ENCODE measurements at places on chromosomes 13 and 19.

GRCh38 chr13:33244210-33244906 is 41.2 kb downstream of the STARD13 start:
- no peak for DNase-seq

GRCh38 chr13:97339988-97340749 is 93.8 kb upstream of the RAP2A start:
- no peak for DNase-seq

DNA sequence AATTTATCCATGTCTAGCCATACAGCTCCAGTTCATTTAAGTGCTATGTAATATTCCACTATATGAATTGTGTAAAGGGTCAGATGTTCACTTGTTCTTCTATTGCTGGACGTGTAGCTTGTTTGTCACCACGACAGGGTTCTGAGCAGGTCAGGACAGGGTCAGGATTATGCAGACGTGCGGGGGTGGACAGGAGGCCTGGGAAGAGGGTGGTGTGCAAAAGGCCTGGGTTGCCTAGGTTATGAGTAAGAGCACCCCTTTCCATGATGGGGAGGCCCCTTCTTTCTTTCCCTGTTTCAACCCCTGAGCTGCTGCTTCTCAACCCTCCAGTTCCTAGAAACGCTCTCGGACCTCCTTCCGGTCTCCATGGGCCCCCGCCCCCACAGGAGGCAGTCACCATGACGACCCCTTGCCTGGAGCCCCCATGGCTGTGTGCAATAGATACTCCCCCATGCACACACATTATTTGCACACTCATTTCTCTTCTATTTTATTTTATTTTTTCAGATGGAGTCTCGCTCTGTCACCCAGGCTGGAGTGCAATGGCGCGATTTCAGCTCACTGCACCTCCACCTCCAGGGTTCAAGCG is 2.0 kb downstream of the EXOC3L2 start:
- DNase-seq = no peak

- no peak for DNase-seq
Measured at GRCh38 chr13:90995614-90996013, 351.9 kb upstream of the MIR17HG start.

GRCh38 chr13:97921176-97921816 is 32.2 kb upstream of the IPO5 start:
- DNase-seq = no peak

GRCh38 chr13:50366488-50367174 is 351.4 kb downstream of the KCNRG start:
- DNase-seq = no peak

DNA sequence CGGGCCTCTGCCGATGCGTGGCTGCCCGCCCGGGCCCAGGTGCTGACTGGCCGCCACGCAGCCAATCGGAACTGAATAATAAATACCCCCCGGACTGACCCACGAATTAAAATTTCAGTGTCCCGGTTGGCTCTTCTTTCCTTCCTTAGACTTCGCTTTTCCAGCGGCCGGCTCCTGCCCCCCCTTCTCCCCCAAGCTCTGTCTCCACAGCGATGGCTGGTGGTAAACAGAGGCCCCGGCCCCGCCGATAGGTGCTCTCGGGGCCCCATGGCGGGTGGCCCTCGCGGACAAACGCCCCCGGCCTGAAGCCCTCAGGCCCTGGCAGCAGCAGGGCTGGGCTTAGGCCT is 2.6 kb downstream of the ZBTB7A start:
- no peak for DNase-seq

DNA sequence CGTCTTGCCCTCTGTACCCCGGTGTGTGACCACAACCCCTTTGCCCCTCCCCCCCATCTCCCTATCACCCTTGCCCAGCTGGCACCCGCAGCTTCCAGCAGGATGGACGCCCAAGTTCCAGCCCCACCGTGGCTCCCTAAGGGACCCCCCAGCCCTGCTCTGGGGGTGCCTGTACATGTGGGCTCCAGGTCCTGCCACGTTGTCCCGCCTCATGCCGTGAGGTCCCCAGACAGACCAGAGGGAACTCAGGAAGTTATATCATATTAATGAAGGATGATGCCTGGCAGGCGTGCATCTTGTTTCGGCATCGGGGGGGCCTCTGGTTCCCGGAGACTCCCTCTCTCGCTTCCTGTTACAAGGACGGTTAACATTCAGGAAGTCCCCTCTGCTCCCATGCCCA is 1.6 kb upstream of the PTGIR start:
- no peak for DNase-seq

- no peak for DNase-seq
Measured at GRCh38 chr19:4161415-4162077, 8.1 kb downstream of the CREB3L3 start.

GRCh38 chr19:43425567-43426392 is 11.1 kb downstream of the TEX101 start:
- DNase-seq = no peak

- DNase-seq = no peak
Measured at GRCh38 chr13:42073683-42074082, 25.2 kb downstream of the DGKH start.

DNA sequence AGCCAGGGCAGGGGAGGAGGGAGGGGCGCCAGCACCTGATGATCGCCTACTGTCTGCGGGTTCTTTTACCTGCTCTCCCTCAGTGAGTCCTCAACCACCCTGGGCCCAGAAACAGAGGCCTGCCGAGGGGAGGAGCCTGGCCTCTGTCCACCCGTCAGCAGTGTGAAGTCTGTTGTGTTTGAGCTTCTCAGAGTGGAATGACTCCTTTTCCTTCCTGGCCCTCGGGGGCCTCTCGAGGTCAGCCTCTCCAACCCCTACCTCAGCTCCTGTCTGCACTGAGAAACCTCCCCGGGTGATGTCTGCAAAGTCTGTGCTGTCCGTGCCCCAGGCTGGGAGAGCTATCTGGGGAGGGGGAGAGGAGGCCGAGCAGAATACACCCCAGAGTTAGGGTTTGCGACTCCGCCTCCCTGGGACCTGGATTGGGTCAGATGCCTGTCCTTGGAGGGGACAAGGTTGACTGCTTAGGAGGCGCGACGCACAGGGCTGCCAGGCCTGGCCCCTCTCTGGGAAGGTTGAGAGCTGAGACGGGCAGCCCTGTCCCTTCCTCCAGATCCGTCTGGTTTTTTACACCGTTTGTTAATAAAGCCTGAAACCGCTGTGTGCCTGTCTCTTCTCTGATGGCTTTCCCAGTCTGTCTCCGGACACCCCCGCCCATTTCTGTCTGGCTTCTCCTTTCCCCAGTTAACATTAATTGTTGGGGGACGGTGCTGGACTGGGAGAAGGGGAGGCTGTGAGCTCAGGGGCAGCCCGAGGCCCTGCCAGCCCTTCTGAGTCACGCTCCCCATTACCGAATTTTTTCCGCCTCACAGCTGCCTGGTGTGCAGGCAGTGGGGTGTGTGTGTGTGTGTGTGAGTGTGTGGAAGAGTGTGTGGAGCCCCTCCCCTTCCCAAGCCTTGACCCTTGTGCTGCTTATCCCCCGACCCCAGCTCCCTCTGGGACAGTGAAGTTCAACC is 989 bp upstream of the SSC5D start:
- DNase-seq = peak; percentile 34

DNA sequence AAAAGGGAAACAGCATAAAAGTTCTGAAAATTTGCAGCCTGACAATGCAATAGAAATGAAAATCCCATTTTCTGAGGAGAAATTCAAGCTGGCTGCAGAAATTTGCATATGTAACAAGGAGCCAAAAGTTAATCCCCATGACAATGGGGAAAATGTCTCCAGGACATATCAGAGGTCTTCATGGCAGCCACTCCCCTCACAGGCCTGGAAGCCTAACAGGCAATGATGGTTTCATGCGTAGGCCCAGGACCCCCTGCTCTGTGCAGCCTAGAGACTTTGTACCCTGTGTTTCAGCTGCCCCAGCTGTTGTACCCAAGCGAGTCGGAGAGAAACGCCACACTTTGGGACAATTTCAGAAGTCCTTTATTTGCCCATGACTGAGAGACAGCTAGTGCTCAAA is 701.3 kb upstream of the KLHL1 start:
- no peak for DNase-seq

DNA sequence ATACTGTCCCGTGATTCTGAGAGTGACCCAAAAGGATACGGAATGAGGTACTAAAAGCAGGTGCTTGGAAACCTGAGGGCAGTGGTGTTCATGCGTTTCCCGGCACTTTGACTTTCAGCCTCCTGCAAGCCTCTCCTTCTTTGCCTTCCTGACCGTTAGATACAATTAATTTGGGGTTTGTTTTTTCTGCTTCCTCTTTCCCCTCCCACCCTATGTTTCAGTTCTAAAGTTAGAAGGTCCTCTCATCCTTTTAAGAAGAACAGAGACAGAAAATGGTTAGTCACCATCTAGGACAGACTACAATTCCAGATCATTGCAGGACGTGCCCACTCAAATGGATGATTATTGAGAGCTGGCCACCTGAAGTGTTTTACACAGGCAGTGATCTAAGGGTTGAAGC is 1.8 kb upstream of the LILRB4 start:
- no peak for DNase-seq

DNA sequence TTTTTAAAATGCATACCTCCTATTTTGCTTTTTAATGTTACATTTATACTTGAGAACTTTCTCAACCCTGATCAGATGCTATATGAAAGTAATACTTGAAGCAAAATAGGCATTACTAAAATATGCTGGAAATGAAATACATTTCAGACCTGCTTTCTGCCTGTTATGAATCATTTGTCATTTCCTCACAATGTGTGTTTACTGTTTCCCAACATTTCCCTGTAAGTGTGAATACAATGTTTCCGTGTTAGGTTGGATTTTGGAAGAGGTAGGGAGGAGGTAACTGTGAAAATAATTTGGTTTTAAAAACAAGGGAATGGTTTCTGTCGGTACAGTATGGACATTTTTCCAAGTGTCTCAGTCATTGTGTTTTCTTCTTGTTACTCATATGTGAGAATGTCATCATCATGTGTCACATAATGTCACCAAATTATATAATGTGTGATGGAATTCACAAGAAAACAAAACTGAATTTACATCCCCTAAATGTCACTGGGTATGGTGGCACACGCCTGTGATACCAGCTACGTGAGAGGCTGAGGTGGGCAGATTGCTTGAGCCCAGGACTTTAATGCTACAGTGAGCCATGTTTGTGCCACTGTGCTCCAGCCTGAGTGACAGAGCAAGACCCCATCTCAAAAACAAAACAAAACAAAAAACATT is 43.0 kb downstream of the ZAR1L start:
- no peak for DNase-seq

GRCh38 chr19:5172859-5173630 is 167.6 kb downstream of the PTPRS start:
- no peak for DNase-seq

DNA sequence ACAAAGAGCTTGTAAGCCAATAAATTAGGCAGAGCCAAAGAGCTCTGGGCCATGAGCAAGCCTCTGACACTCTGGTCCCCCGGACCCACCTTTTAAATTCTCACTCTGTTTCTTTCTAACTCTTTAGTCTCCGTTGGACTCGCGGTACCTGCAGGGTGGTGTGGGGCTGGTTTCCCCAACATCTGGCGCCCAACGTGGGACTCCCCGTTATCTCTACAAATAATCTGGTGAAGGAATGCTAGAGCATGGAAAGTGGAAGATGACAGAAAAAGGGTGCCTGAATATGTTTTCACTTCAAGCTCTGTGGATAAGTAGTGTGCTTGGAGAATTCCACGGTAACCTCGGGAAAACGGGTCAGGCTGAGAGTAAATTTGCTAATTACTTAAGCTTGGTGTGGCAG is 36.5 kb upstream of the CYP2B6 start:
- DNase-seq = no peak

GRCh38 chr19:50152578-50152977 is 10.5 kb downstream of the IZUMO2 start:
- no peak for DNase-seq

DNA sequence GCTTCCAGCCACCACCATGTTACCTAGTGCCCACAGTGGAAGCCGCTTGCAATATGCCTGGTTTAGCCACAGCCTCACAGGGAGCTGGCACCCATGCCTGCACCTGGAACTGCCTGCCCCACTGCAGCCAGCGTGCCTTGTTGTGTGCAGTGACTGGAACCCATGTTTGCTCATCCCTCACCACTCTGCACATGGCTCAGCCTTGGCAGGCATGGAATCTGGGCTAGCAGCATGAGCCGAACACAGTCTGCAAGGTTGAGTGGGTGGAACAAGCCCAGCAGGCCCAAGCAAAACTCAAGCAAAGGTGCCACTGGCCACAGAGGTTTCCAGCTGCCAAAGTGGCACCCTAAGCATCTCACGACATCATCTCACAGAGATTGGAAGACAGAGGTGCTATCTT is 269.5 kb downstream of the PCDH20 start:
- no peak for DNase-seq

DNA sequence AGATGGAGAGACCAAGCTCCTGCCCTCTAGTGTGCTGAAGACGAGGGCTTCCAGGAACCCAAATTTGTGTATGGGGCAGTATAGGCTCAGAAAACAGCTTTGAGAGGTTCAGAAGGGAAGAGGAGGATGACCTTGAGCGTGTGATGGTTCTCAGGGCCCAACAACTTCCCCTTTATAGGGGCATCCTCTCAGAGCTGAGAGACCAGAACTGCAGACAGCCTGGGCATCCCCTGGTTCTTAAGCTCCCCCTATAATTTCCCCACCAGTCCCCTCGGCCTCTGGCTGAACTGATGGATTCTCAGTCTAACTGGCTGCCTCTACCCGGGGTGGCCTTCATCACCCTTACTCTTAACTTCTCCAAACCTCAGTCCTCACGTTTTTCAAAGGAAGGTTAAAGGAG is 167.5 kb downstream of the URI1 start:
- no peak for DNase-seq

GRCh38 chr19:827710-828321 is at the start of gene AZU1:
Gene AZU1 (plus strand): TSS chr19:827837. CDS start chr19:827847, 10 bp downstream.
- no peak for DNase-seq

- no peak for DNase-seq
Measured at GRCh38 chr19:15587663-15588062, 27.4 kb upstream of the CYP4F8 start.

DNA sequence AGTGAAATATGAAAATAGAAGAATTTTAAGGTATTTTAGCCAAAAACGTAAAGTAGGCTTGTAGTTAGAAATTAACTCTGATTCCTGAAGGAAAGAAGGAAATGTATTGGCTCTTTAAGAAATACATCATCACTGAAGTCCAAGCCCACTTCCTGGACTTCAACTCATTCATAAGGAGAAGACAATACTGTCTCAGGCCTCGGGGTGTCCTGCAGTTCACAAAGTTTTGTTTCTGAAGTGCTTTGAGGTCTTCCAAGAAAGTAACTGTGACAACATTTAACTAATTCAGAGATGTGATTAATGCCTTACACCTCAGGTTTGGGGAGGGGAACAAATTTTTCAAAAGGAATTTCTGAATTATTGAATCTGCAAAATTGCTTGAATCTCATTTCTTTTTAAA is 65.8 kb upstream of the STARD13 start:
- DNase-seq = no peak

GRCh38 chr13:65940720-65941119 is 1289.4 kb downstream of the PCDH9 start:
- no peak for DNase-seq

DNA sequence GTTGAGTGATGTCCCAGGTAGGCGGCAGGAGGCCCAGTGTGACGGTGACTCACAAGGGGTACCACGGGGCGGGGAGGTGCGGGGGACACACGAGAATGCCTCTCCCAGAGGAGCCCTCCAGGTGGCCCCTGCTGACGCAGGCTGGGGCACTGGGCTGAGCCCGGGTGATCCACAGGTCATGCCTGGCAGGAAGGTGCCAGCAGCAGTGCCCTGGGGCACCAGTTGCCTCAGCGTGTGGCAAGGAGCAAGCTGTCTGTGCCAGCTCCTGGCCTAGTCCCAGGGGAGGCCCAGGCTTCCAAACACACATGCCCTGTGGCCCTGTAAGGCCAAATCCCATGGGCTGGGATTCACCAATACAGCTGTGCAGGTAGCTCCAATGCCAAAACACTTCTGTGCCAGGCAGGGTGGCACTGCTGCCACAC is 28.0 kb downstream of the AKT2 start:
- DNase-seq = no peak
